ENCODE measurements at places on chromosomes 11 and 22.

DNA sequence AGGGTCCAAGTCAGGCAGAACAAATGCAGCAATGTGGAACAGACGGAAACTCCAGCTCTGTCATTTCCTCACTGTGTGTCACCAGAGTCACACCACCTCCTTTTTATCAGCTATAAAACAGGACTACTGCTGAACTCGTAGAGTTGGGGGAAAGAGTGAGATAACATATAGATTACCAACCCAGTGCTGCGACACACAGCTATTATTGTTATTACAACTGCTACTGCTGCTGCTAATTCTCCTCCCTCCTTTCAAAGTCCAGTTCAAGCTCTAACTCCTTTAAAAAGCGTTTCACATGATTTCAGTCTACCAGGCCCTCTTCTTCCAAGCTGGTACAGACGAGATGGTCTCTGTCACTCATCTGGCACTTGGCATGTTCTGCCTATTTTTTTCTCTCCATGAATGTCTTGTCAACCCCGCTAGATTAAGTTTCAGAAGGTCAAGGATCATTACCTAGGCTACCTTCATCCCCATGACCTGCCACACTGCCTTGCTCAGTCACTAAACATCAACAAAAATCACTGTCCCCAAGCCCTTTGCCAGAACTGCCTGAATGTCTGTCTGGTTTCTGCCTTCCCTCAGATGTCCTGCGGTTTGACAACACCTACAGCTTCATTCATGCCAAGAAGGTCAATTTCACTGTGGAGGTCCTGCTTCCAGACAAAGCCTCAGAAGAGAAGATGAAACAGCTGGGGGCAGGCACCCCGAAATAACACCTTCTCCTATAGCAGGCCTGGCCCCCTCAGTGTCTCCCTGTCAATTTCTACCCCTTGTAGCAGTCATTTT, 3.7 kb upstream of the MTFP1 start:
- no peak for DNase-seq

- DNase-seq = no peak
Measured at GRCh38 chr22:38881464-38881871, 9.5 kb upstream of the CBX6 start.

GRCh38 chr11:1927026-1927847, 7.7 kb downstream of the TNNT3 start:
- no peak for DNase-seq

DNA sequence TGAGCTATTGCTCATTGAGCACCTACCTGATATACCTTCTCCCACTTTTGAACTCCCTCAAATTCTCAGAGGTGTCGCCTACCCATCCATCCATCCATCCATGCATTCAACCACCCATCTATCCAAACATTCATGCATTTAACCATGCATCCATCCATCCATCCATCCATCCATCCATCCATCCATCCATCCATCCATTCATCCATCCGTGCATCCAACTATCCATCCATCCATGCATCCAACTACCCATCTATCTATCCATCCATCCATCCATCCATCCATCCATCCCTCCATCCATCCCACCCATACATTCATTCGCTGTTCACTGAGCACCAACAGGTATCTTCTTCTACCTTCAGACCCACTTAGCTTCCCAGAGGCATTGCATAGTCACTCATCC, 342.8 kb downstream of the CTTN start:
- DNase-seq = no peak

GRCh38 chr11:111155021-111155420, 90.5 kb upstream of the POU2AF2 start:
- no peak for DNase-seq

- no peak for DNase-seq
Measured at GRCh38 chr22:40055143-40055883, 60.6 kb downstream of the FAM83F start.

GRCh38 chr11:26573896-26574295, 1.8 kb upstream of the MUC15 start:
- peak; percentile 50 for DNase-seq

- no peak for DNase-seq
Measured at GRCh38 chr11:43879789-43880639, 617 bp upstream of the ALKBH3 start.

DNA sequence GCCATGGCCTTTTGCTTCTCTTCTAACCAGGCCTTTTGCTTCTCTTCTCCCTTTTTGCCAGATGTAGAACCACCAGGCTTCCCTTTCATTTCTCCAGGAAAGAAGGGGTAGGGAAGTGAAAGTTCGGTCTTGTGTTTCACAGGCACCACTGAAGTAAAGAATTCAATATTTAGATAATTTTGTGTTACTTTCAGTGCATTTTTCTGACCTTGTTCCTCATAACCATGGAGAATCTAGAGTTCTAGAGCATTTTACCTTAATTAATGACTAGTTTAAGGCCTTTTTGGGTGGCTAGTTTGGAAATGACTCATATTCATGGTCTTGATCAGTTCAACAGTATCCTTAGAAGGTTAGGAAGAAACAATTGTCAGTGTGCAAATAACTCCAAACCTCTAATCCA, 22.7 kb downstream of the GRAMD1B start:
- DNase-seq = no peak

Data from NCI-H1417 treated with DMSO at 0.1 percent for 48 hours (cell line).